Stimulated activated CD4-positive, alpha-beta T cell treated with anti-CD3 and anti-CD28 coated beads, Interleukin-4, amount 100 ng/mL, for 24 hours (primary cell): ENCODE measurements at places on chromosomes 16 and 17.

DNA sequence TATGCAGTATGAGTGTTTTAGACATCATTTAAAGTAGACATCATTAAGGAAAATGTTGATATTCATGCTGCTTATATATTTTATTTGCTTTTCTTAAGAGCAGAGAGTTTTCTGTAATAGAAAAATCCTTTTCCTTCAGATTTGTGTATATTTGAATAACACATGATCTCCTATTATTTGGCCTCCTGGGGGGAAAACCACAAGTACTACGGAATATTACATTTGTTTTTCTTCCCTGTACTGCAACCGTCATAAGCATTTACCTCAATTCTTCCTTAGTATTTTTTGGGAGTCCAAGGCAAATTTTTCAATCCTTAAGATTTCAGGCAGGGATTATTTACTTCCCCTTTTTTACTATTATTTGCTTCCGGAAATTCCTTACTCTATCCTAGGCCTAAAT, 6.0 kb downstream of the RSPRY1 start:
- DNase-seq: no peak

DNA sequence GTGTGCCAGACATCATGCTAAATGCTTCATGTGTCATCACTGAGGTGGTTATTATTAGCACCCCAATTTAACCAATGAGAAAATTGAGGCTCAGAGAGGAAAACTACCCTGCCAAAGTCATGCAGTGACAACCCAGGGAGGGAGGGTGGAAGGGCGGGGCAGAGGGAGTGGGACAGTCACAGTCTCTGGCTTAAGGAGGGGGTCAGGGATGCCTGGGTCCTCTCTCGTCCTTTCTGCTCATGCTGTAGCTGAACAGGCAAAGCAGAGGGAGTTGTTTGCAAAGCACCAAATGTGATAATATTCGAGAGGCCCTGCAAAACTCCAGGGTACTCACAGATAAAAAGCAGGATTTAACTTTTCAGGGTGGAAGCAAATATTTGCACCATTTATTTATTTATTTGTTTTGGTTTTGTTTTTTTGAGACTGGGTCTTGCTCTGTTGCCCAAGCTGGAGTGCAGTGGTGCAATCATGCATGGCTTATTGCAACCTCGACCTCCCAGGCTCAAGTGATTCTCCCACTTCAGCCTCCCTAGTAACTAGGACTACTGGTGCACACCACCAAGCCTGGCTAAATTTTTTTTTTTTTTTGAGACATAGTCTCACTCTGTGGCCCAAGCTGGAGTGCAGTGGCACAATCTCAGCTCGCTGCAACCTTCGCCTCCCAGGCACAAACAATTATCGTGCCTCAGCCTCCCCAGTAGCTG, 47.9 kb upstream of the NKD1 start:
- DNase-seq: no peak

DNA sequence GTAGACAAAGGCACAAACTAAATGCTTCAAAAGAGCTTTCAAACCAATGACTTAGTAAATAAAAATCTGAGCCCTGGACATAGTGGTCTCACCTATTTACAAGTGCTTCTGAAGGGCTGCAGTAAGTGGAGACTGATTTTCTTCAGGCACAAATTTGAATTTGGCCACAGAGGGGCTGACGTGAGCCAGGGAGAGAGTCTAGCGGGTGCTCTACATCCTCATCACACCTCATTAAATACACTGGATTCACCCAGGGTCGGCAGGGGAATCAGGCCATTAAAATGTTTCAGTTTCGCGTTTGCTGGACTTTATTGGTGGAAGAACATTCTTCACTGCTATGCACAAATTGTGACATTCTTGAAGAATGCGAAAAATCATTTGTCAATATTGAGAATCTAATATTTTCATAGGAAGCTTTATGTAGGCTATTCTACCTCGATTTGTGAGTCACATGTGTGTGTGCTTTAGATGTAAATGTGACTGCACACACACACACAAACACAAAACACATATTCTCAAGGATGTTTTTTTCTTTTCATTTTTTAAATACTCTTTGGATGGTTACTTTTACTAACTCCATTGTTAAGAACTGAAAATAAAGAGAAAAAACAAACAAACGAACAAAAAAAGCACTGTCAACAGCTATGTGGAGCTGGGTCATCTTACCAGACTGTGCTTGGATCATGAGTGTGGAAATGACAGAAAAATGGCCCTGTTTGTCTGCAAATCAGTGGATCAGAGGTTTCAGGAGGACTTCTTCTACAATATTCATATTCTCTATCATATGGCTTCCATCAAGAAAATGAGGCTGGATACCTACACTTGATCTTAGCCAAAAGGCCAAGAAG, 58.9 kb downstream of the CDH11 start:
- DNase-seq: no peak

DNA sequence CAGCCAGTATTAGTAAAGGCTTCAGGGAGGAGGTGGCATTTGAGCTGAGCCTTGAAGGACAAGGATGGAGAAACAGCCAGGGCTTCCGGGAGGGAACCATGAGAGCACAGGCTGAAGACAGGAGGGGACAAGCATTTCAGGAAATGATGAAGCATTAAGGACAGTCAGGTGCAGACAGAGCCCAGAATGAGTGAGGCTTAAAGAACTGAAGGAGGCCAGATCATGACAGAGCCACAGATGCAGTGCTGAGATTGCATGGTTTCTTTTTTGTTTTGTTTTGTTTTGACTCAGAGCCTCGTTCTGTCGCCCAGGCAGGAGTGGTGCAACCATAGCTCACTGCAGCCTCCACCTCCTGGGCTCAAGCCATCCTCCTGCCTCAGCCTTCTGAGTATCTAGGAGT, 211.5 kb downstream of the SOX9 start:
- DNase-seq: no peak

- DNase-seq: no peak
Measured at GRCh38 chr16:49849754-49850108, 6.2 kb downstream of the ZNF423 start.

DNA sequence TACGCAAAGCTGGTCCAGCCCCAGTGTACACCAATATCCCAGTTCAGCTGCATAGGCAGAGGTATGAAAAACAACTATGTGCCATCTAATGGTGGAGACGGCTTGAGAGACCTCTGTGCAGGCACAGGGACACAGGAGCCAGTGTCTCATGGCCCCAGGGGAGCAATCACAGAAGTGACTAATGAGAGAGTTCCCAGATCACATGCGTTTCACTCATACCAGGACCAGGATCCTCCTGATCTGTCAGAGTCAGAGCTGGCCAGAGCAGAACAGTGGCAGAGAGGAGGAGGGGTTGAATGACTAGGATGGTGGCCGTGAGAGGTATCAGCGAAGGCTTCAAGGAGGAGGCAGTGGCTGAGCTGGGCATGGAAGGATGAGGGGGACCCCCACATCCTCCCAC, 41.1 kb downstream of the TMEM132E start:
- DNase-seq: no peak

DNA sequence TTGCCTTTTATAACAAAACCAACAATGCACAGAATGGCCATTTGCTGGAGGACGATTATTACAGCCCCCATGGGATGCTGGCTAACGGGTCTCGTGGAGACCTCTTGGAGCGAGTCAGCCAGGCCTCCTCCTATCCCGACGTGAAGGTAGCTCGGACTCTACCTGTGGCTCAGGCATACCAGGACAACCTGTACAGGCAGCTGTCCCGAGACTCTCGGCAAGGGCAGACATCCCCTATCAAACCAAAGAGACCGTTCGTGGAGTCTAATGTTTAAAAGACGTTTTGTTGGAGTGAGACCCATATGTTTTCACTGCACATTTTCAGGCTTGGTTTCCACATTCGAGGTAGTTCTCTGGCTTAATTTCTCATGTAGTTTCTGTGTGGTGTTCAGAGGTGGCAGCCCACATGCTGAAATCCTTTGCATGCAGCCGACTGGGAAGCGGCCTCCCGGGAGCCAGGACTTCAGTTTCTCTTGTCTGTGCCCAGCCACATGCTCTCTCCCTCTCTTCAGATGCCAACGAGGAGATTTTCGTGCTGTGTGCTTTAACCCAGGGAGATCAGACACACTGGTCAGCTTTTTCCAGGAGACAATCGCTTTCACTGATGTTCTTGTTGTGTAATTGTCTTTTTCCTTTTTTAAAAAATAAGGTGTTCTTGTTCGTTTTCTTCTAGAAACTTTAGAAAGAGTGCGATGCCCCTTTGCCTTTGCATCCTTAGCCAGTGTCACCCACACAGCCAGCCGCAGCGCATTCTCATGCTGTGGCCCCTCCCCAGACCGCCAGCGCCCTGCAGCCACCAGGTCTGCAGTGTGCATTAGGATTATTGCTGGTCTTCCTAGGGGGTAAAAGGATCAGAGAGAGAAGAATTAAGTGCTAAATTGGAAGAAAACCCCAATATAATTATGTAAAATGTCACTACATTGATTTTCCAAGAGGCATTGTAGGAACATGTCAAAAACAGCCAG, 24.1 kb downstream of the CYB561 start:
- no peak for DNase-seq

DNA sequence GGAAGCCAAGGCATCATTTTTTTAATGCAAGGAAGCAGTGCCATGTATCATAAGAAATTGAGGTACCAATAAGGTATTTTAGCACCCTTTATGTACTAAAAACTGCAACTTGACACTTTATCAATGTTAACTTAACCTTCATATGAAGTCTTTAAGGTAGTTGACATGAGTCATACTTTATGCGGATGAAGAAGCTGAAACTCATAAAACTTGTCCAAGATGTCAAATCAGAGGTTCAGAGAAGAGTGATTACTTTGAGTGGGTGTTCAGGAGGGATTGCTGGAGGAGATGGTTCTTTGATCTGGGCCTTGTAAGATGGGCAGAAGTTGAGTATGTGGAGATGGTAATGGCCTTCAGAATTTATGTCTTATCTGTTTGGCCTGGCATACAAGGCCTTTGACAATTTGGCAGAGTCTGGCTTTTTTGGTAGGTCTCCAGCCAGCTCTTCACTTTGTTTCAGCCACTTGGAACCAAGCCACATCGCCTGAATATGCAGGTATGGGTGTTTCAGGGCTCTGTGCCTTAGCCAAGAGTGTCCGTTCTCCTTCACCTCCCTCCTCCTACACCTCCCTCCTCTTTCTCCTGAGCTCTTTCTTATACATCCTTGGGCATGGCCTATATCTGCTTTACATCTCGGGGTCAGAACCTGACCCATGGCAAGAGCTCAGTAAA, 23.7 kb downstream of the YPEL2 start:
- no peak for DNase-seq

- no peak for DNase-seq
Measured at GRCh38 chr17:58325976-58326468, 2.6 kb downstream of the TSPOAP1 start.

DNA sequence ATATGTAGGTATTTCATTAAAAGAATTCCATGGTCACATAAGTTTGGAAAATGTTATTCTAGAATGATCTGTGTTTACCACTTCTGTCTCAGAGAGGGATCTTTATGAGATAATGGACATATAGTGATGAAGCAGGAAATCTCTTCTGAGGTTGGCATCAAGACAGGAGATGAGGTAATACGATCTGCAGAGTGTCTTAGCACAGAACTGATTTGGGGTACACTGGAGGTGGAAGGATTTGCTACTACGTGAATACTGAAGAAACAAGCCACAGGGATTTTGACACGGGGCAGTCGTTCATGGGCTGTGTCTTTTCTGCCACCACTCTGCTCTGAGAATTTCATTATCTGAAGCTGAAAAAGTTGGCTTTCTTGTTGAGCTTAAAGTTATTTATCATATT, 5.5 kb downstream of the CBFB start:
- DNase-seq: no peak
